OCI-LY7 (cell line): ENCODE measurements at places on chromosomes 6 and 20. TPM values are rescaled to one million over a fixed set of nuclear protein-coding genes. Genes with fewer than 3 reads are reported as not detected.
A peak's percentile ranks its signal among the peaks of the same experiment; 100 is the strongest.

PRPH2 gene
- not detected in 2 replicates for total RNA-seq

SLC17A9 gene
- 8.1 and 13.2 TPM in 2 replicates for total RNA-seq

IYD gene
- not detected in 2 replicates for total RNA-seq

BTNL2 gene
- total RNA-seq = 4.9 and 5.1 TPM in 2 replicates

OTOR gene
- total RNA-seq = not detected in 2 replicates

TRIM40 gene
- total RNA-seq = not detected in 2 replicates

PHACTR1 gene
- 15.4 and 25.1 TPM in 2 replicates for total RNA-seq

GRCh38 chr6:37724530-37725220 lies 27.0 kb upstream of the MDGA1 start:
- DNase-seq = no peak

DNA sequence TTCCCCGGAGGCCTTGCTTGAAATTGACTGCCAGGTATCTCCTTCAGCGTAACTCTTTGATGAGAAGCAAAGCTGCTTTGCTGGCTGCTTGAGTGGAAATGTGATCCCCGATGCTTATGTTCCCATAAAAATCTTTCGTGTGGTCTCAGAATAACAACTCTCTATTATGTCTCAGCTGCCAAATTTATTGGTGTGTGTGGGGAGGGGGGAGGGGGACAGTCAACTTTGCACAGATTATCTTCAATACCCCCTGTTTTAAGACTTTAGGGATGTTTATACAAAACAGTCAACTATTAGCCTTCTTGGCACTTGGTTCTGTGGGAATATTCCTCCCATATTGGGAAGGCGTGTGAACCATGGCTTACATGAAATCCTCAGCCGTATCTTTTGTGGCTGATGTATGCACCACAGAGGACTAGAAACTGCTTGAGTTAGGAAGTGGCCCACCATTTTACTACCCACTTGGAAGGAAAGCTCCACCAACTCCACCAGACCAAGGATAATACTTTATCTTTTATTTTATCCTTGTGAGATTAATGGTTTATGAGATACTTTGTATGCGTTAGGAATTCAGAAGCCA lies 101.5 kb upstream of the SLC24A3 start:
- DNase-seq = no peak

DNA sequence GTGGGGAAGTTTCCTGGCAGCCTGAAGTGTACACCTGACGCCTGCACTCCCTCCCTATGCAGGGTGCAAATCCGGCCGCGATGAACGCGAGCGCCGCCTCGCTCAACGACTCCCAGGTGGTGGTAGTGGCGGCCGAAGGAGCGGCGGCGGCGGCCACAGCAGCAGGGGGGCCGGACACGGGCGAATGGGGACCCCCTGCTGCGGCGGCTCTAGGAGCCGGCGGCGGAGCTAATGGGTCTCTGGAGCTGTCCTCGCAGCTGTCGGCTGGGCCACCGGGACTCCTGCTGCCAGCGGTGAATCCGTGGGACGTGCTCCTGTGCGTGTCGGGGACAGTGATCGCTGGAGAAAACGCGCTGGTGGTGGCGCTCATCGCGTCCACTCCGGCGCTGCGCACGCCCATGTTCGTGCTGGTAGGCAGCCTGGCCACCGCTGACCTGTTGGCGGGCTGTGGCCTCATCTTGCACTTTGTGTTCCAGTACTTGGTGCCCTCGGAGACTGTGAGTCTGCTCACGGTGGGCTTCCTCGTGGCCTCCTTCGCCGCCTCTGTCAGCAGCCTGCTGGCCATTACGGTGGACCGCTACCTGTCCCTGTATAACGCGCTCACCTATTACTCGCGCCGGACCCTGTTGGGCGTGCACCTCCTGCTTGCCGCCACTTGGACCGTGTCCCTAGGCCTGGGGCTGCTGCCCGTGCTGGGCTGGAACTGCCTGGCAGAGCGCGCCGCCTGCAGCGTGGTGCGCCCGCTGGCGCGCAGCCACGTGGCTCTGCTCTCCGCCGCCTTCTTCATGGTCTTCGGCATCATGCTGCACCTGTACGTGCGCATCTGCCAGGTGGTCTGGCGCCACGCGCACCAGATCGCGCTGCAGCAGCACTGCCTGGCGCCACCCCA lies 1.2 kb downstream of the GPR6 start:
- DNase-seq = no peak

- peak; percentile 48 for DNase-seq
Observed at GRCh38 chr20:50582092-50582491, 71.9 kb downstream of the PTPN1 start.

GRCh38 chr6:168107191-168107983 lies 28.4 kb upstream of the FRMD1 start:
- no peak for DNase-seq

- no peak for DNase-seq
Observed at GRCh38 chr6:26415791-26416190, 13.7 kb downstream of the BTN3A1 start.

DNA sequence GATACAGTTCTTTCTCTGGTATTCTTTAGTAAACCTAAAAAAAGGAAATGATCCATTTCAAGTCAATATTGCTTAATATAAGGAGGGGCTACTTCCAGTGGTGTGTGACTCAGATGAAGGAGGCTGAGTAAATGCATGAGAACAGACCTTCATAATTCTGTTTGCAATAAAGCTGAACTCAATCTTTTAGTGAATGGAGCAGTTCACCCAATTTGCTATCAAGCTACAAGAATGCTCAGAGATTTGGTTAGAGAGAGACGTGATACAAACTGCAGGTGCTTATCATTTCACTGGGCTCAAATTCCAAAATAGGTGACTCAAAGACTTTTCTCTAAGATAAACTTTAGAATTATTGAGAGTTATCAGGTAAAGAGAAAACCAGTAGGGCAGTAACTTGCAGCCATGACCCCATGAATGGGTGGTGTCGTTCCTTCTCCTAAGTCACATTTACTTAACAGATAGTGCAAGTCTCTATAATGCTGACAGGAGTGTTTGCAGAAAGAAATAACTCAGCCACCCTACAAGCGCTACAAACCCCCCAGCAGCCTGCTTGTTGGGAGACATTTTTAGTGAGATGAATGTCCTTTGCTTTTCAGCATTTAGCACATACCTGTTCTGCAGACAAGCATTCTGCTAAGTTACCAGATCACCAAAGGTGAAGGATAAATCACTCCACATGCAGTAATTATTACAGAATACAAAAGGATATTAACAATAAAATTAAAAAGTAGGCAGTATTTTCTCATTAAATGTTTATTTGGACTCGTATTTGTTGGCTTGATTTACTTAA lies 16.4 kb upstream of the BLOC1S5 start:
- no peak for DNase-seq

GRCh38 chr20:54208548-54209176 lies 775 bp downstream of the PFDN4 start:
- DNase-seq = peak; percentile 43

DNA sequence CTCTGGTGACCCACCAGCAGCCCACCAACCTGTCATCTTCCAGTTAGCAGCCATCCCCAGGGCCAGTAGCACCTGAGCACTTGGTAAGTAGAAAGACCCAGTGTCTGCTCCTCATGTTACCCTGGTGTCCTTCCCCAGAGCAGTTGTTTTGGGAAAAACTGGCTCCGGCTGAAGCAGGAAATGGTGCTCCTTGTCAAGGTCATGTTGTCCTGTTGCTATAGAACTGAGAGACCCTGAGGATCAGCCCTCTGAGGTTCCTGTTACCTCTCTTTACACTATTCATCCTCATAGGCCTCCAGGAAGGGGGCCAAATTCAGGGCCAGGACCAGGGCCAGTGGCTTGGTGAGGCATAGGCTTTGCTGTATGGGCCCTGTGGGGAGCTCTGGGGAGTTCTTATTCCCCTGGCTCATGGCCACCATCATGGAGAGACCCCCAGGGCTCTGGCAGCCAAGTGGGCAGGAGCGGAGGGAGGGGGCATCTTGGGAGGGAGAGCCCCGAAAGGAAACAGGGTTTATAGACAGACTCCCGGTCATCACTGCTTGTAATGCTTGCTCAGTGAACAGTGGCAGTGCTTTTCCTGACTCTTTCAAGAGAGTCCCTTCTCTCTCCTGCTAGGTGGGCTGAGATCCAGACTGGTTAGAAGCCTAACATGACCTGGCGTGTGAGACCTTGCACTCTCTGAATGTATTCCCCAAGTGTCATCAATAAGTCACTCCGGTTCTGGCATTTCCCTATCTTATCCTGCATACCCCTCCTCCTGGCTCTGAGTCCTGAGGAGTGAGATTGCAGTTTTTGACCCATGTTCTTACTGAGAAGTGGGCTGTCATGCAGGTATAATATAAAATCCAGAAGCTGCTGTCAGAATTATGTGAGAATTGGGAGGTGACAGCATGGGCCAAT lies 50.7 kb downstream of the PPARD start:
- DNase-seq = no peak

GRCh38 chr6:158772851-158773371 lies 46.3 kb downstream of the EZR start:
- DNase-seq = no peak

- DNase-seq = no peak
Observed at GRCh38 chr20:36181934-36182603, 27.5 kb downstream of the EPB41L1 start.

DNA sequence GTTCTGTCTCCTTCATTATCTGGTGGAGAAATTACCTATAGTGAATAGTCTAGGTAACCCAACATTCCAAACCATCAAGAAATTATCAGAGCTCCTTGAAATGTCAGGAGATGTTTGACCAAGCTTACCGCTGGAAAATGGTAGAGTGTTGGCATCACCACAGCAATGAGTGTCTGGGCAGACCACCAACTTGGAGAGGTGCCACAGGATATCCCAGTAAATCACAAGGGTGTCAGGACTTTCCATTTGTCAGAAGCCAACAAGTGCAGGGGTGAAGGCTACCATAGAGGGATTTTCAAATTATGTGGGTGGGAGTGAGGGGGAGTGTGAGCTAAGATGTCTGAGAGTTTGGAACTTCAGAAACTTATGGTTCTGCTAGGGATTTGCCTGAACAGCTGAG lies 73.2 kb downstream of the VGLL2 start:
- no peak for DNase-seq

DNA sequence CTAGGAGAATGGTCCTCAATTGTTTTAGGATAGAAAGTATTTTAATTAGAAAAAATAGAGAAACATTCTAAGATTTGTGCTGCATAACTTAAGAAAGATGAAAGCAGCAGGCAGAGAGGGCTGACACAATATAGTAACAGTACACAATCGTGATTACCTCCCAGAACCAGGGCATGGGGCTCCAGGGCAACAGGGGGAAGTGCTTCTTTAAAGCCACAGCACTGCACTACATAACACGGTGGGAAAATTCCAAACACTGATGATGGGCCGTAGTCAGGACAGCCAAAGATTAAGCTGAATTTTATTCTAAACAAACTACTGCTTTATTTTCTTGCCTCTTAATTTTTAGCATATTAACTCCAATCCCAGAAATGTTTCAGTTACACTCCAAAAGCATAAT lies 14.4 kb downstream of the EXOC2 start:
- DNase-seq = no peak

GRCh38 chr6:158819977-158820622 lies 932 bp upstream of the EZR start:
- no peak for DNase-seq

GRCh38 chr20:60056407-60057122 lies 98.3 kb downstream of the CDH26 start:
- no peak for DNase-seq

DNA sequence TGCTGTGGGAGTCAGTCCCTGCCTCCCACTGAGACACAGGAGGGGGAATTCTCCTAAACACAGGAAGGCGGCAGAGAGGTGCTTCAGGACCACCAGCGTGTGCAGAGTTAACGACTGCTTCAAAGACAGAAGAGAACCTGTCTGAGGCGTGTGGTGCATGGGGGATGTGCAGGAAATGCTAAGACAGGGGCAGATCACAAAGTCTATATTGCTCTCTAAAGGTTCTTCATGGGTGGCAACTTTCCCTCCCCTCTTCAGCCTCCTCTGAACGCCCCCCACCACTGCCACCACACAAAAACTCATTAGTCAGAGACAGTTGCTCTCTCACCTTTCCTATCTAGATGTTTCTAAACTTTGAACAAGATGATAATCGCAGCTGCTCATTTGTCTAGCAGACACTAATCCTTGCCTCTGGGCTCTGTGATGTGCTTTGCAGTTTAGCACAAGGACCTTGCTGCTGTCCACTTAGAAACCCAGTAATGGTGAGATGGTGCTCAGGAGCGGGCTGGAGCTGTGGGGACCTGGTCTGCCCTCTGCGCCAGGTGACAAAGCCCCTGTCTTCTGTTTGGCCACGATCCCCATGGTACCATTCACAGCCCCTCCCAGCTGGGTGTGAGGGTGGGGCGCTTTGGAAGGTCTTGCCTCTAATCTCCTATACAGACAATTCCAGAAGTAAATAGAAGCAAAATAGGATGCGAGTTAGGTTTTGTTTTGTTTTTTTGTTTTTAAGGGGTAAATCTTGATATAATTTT lies 219.6 kb downstream of the NRN1 start:
- no peak for DNase-seq

DNA sequence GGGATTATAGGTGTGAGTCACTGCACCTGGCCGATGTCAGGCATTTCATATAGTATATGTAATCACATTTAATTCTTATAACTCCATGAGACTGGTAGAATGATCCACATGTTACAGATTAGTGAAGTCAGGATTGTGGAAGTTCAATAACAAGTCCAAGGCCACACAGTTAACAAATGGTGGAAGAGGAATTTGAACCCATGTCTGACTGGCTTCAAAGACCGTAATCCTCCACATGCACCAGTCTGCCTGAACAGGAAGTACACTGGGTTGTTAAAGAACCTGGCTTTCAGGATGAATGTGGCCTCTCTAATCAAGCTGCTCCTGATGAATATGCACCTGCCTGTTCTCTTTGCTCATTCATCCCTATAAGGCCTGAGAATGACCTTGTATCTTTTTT lies 122.0 kb upstream of the HDAC2 start:
- DNase-seq = no peak

DNA sequence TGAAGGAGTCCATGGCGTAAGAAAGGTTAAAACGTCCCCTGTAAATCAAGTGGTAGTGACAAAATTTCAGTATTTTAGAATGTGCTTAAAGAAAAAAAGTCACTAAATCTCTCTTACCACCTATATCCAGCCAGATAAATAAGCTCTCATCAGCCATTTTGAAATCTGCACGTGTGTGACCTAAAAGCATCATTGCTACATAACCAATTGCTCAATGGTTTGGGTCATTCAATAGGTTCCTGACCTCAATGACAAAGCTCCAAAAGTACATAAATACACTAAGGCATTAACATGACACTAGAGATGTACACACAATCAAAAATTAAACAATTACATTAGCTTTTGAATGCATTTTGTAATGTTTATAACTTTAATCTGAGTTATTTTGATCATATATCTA lies 272.4 kb downstream of the GMDS start:
- no peak for DNase-seq

- no peak for DNase-seq
Observed at GRCh38 chr6:14273191-14273590, 155.6 kb downstream of the CD83 start.

GRCh38 chr6:48961781-48962415 lies 501.2 kb downstream of the MMUT start:
- no peak for DNase-seq

DNA sequence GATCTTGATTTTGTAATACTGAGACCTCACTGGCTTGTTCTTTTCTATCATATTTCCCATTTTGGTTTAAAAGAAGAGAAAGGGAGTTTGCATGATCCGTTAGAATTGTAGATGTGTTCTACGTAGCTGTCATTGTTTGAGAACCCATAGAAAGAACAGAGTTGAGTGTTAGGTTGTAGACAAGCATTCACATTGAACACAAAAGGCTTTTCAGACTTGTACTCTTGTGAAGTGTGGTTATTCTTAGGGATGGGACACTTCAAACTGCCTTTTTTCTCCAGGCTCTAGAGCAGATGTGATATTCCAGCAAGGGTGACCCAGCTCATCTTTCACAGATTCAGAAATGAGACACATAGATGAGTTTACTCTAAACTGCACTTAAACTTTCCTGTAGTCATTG lies 19.9 kb downstream of the FOXO3 start:
- no peak for DNase-seq
